ENCODE measurements at places on chromosomes 1 and 21.

DNA sequence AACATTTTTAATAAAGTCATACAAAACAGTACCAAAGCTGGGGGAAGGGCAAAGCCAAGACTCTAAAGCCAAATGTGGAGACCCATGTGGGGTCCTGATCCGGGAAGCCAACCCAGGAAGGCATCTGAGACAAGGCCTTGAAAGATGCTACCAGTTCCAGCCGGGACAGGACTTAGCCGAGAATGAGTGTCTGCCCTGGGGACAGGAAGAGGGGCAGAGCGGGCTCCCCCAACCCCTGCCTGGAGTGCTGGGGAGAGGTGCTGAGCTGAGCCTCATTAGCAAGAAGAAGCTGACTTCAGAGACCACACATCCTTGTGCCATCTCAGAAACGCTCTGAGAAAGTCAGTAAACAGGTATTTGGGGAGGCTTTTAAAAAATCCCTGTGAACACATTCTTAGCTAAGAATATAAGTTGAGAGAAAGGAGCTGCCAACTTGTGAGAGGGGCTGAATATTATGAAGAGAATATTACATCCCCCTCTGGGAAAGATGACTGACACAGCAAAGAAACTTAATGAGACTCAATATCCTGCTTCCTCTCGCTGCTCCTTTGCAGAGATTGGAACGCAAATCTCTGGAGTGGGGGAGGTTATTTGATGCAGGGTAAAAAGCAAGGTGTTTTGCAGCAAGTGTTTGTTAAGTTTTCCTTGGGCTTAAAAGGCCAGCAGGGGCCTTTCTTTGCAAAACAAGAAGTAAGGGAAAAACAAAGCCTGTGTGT is 103.3 kb upstream of the KCND3 start:
- DNase-seq: no peak

GRCh38 chr1:209783386-209783785 is 973 bp downstream of the C1orf74 start:
- DNase-seq: no peak

- DNase-seq: no peak
Measured at GRCh38 chr1:159600894-159601293, 13.3 kb downstream of the APCS start.

DNA sequence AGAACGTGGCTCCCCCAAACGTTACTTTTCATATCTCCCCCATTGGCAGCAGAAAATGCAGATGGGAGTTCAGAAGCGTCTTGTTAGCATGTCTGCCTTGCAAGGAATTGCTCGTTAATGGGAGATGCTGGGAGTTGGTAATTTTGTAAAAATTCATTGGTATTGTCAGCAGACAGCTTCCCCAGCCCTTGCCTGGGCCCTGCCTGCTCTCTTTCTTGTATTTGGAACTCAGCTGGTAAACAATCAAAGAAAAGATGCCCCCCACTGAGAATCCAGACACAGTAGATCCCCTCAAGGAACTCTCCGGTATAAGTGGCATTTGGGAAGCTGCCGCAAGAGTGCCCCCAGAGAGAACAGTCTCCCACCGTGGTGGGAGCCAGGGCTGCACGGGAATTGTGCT is 94.4 kb upstream of the IGSF21 start:
- no peak for DNase-seq

DNA sequence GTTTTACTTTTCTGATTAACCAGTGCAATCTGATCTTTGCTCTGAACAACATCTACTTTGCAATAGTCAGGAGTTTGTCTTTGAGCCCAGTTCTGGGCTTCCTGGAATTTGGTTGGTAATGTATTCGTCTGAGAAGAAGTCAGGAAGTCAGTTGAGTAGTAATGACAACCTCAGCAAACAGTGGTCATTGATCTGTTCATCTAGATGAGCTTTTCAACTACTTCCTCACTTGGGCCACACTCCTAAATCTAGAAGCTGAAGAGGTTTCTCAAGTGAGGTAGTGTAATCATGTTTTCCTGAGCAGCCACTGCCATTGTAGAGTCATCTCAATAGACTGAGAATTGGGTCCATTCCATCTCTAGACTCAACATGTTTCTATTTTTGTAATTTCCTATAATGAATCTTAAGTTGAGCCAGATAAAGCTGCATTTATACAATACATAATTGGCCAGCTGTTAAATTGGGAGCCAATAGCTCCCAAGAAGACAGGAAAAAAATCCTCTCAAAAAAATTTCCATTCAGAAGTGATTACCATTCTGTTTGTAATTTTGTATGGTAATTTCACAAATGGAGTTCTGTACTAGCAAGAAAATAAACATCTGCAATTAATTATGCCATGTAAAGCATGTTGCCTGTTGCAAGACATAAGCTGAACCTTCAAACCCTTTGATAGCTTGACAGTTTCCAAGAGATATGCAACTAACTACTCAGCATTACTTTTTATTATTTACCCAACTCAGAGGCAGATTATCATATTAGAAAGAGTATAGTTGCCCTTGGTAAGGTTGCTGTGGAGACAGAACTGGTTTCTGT is 49.6 kb downstream of the WDR64 start:
- DNase-seq: no peak

Data from inflammatory macrophage treated with lipopolysaccharide for 4 hours (primary cell).